ENCODE measurements at places on chromosomes 1 and 21.

- no peak for DNase-seq
Measured at GRCh38 chr1:109935451-109935900, 24.8 kb downstream of the CSF1 start.

- no peak for DNase-seq
Measured at GRCh38 chr1:193066606-193067005, 7.2 kb downstream of the RO60 start.

GRCh38 chr21:46226920-46227599, 1.5 kb downstream of the LSS start:
- DNase-seq, result no peak

DNA sequence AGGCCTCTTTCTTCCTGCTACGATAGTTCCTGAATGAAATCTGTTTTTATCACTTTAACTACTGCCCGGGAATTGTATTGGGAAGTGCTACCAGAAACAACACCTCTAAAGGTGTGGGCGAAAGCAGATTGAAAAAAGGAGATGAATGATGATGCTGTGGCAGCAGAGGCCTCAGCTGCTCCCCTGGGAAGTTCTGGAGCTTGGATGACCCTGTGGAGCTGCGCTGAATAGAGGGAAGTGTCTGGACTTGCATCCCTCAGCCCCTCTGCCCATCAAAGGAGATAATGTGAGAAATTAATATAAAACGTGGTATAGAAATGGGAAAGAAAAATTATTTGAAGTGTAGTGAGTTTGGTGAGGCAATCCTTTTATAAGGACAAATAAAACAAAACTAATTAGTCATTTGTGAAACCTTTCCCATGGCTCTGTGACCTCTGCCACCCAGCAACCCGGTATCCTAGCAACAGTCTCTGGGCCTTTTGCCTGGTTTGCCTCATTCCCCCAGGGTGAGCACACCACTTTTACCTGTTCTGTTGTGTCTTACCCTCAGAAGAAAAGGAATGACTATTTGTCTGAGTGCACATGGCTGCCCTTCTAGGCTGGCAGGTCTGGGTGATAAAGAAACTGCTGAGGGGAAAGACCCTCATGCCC, 21.3 kb downstream of the OVAAL start:
- DNase-seq, result no peak

- DNase-seq, result no peak
Measured at GRCh38 chr1:38848071-38848470, 11.5 kb downstream of the RRAGC start.

GRCh38 chr1:205535866-205536758, 31.6 kb downstream of the CDK18 start:
- no peak for DNase-seq

DNA sequence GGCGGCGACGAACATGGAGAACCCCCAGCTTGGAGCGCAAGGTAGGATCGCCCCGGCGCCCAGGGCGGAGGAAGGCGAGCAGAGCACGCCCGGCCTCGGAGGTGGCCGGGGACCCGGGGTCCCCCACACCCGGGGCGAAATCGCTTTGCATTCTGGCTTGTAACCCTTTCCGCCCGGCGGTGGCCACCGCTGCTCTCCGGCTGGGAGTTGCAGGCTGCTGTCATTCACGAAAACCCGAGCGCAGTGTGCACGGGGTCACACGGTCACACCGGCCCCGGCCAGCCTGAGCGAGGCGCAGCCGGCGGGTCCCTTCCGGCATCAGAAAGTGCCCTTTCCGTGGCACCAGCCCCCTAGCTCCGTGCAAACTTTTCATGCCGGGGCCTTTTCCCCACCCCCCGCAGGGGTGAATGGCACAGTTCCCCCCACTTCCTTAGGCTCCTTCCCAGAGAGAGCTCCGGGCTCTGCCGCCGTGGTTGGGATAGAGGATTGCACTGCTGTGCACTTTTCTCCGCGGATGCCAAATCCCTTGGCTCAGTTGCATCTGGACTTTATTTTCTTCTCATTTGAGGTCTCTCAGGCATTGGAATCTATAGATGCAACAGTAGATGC, 802 bp downstream of the KAZN start:
- DNase-seq, result peak; percentile 4

GRCh38 chr1:27398405-27399149, 6.2 kb downstream of the GPR3 start:
- DNase-seq, result no peak

GRCh38 chr1:214615871-214616270, 12.9 kb downstream of the CENPF start:
- no peak for DNase-seq

DNA sequence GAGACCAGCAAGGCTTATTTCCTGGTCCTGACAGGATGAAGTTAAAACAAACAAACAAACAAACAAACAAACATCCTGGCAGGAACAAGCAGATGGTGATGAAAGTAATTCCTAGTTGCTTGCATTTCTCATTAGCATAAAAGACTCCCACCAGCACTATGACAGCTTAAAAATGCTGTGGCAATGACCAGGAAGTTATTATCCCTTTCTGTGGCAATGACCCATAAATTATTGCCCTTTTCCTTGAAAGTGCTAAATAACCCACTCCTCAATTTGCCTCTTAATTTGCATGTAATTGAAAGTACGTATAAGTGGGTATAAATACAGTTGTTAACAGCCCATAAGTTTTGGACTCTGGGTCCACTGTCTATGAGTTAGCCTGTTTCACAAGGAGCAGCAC, 727.6 kb upstream of the NEGR1 start:
- DNase-seq, result no peak

- no peak for DNase-seq
Measured at GRCh38 chr1:36207339-36207738, 16.9 kb upstream of the THRAP3 start.

- no peak for DNase-seq
Measured at GRCh38 chr1:222784916-222785315, 29.9 kb upstream of the DISP1 start.

- DNase-seq, result no peak
Measured at GRCh38 chr1:172239901-172240300, 180.6 kb upstream of the C1orf105 start.

- DNase-seq, result no peak
Measured at GRCh38 chr1:7209336-7209735, 424.1 kb downstream of the CAMTA1 start.

- DNase-seq, result no peak
Measured at GRCh38 chr1:76824106-76824505, 43.2 kb upstream of the ST6GALNAC5 start.

- no peak for DNase-seq
Measured at GRCh38 chr1:167121375-167122120, 27.7 kb downstream of the STYXL2 start.

DNA sequence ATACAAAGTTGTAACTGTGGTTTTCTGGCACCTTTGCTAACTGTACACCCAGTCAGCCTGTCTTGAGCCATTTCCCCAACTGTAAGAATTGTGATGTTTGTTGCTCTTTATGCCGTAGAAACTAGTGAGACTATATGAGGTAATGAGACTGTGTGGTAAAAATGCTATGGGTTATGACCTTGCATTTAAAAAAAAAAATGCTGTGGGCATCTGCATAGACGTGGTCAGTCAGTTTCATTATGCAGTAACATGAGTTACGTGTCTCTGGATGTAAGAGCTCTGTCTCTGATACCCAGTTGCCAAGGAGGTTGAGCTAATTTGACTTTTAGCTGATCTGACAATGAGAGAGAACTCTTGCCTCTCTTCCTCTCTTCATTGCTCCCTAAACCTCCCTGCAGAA, 80.6 kb upstream of the LAMC2 start:
- DNase-seq, result no peak

DNA sequence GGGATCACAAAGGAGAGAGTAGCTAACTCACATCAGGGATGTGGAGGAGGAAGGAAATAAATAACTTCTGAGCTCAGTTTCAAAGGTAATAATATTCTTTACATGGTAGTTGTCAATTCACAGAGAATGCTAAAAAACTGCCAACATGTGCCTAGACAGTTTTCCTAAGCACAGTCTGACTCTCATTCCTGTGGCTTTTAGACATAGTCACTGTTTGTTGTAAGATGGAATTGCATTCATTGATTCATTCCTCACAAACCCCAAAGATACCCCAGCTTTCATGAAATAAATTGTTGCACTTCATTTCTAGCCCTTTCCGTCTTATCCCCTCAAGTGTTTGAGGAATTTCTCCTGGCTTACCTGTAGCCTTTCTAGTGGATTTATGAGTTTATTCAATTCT, 263.9 kb downstream of the NTNG1 start:
- no peak for DNase-seq

GRCh38 chr1:109204484-109204883, 9.2 kb upstream of the SARS1 start:
- DNase-seq, result no peak

DNA sequence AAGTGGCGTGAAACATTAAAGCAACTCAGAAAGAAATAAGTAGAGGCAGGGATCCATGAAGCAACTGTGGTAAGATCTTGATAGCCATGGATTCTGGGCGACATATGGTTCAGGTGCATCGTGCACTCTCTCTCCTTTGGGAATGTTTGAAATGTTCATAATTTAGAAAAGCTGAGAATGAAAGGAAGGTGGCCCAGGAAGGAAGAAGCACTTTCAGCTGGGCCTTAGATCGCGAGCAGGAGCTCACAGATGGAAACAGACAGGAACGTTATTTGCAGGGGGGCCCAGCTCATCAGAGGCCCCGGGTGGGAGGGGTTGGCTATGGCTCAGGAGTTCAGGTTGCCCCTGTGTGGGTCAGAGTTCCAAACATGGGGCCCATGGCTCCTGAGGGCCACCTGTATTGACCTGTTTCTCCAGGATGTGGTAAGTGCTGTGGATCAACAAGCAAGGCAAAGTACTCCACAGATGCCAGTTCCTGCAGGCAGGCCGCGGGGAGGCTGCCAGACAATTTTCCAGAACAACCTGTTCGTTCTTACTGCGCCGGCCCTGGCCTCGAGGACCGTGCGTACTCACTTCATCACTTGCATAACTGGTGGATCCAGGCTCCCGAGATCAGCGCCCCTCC, 253.2 kb downstream of the TOMM20 start:
- no peak for DNase-seq

- DNase-seq, result no peak
Measured at GRCh38 chr1:233480198-233480597, 133.7 kb upstream of the KCNK1 start.

DNA sequence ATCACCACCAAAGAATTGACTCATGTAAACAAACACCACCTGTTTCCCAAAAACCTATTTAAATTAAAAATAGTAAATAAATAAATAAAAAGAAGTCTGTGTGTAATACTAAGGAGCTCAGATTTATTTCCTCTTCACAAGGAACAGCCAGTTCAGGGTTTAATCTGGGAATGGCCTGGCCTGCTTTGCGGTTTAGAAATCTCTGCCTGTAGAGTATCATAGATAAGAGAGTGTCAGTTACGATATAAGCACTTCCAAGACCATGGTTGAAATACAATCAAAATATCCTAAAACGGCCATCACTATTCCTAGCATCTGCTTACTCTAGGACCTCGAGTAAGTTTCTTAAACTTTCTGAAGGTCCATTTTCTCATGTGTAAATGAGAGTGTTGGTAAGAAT, 274.4 kb downstream of the PLPP3 start:
- DNase-seq, result no peak

- no peak for DNase-seq
Measured at GRCh38 chr1:91736715-91737615, 149.0 kb downstream of the TGFBR3 start.

DNA sequence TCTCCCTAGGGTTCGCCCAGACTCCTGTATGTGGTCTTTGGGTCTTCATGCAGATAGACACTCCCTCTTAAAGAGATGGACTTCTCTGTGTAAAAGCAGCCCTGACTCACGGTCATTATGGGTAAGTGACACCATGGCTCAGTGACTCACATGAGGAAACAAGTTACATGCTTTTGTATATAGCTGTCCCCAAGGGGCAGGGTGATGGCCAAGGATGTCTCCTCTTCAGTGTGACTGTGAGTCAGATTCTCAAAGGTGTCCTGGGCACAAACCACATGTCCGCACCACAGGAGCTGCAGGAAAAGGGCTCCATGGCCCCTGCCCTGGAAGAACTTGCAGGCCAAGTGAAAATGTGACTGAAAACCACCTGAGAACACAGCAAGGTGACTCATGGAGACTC, 380.4 kb downstream of the NPHP4 start:
- no peak for DNase-seq

DNA sequence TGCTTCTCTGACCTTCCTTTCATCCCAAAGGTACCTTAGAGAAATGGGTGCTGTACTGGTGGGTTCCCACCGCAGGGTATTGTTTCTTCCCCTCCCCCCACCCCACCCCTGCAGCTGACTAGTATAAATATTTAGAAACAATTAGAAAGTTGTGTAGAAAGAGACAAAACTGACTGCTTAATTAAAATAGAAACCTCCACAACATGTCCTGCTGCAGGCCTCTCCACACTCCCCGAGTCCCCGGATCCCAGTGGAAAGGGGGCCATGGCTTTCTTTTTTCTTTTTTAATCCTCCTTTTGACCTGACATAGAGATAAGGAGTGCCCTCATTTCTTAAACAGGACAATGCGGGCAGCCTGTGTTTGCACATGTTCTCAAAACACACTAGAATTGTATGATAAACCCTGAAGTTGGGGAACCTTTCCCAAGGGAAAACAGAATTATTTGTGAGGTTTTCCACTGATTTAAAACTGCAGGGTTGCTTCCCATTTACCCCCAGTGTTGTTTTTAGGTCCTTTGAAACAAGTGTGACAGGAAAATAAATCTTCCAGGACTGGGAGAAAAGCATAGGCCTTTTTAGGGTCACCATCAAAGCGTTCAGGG, 1.7 kb downstream of the RHOU start:
- DNase-seq, result no peak

- DNase-seq, result peak; percentile 79
Measured at GRCh38 chr1:2554621-2555387, 1.4 kb upstream of the TNFRSF14 start.

GRCh38 chr1:56671542-56671941, 26.4 kb downstream of the PRKAA2 start:
- no peak for DNase-seq

DNA sequence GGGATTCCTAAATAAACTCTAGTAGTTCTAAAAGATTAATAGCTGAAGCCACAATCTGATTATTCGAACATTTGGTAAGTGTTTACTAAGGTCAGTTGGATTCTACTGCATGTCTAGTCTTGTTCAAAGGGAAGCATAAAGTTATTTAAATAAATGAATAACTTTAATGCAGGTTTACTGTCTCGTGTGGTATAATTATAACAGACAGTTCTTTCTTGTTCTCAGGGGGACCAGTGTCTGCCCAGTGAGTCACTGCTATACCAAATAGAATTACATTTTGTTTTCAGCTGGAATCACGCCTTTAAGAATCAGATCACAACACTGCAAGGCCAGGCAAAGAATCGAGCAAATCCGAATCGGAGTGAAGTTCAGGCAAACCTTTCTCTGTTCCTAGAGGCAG, 45.1 kb downstream of the SMG7 start:
- DNase-seq, result no peak

All from hematopoietic multipotent progenitor cell (in vitro differentiated cells).